ENCODE measurements at places on chromosomes 2 and 18.

- no peak for DNase-seq
Observed at GRCh38 chr18:39655341-39655740, 2089.7 kb upstream of the CELF4 start.

DNA sequence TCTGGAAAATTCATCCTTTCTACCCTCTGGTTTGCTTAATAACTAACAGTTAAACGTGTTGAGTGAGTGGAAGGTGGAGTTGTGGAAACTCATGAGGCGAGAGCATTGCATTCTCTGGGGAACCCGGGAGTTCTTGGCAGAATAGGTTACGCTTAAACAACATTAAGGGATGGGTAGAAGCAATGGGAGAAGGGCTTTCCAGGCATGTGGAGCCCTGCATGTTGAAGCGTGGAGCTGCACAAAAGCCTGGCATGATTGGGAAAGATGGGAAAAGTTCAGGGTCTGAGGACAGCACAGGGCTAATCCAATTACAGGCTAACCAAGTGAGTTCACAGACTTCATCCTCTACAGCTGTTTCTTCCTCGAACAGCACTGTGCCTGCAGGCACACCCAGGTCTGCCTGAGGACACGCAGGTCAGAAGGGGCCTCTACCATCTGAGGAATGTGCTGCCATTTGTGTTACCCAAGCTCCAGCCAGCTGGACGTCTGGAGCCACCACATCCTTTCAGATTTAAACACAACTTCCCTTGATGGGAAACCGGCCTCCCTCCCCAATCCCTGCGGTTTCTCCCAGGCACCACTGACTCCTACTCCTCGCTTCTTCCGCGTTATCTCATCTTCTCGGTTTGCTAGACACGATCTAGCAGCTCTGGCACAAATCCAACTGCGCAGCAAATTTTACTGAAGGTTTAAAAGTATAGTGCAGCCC, 164.2 kb downstream of the ANTXR1 start:
- no peak for DNase-seq

- no peak for DNase-seq
Observed at GRCh38 chr2:184037273-184037672, 561.1 kb upstream of the ZNF804A start.

DNA sequence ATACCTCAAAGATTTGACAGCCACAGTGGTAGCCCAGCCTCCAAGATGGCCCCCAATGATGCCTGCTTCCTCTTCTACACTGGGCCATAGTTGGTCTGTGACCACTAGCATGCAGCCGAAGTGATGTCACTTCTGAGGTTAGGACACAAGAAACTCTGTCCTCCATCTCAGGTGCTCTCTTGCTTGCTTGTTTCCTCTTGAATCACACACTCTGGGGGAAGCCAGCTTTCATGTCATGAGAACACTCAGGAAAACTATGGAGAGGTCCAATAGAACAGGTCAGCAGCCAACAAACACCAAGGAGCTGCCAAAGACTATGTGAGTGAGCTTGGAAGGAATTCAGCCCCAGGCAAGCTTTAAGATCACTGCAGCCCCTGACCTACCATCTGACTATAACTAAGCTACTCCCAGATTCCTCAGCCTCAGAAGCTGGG, 3.3 kb upstream of the ADAM17 start:
- no peak for DNase-seq

DNA sequence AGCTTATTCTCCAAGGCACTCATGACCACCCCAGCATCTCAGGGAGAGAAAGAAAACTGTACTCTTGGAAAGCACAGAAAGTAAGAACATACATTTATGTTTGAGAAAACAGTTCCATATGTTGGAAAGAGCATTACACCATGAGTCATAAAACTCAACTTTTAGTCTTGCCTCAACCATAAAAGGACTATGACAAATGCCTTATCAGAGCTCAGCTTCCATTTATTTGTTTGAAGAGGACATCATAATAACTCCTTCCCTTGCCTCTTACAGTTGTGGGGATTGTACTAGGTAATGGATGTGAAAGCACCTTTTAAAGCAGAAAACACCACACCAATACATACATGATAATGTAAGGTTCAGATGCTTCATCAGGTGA, 370.8 kb downstream of the LNPK start:
- no peak for DNase-seq

DNA sequence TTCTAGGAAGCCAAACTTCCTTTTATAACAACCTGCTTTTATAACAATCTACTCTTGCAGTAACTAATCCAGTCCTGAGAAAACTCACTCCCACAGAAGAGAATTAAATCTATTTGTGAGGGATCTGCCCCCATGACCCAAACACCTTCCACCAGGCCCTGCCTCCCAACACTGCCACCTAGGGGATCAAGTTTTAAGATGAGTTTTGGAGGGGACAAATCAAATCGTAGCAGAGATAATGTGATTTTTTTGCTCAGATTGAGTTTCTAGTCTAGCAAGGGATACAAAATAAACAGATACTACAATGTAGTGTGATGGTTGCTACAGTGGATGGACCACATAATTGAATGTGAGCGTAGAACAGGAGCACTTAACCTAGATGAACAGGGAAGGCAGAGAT, 52.2 kb downstream of the NCOA1 start:
- DNase-seq = peak; percentile 56

DNA sequence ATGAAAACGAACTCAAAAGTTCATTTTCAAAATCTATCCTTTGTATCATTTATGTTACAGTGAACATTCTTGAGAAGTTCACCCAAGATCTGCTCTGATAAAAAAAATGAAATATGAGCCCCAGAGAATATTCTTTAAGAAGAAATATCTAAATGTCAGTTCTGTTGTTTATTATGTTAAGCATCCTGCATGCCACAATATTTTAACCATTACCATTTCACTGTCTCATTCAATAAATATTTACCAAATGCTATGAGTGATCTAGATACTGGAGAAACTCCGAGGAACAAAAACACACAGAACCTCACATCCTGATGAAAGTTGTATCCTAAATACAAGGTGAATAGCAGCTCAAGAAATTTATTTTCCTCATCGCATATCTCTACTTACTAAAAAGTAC, 170.2 kb downstream of the ZNF385B start:
- no peak for DNase-seq

GRCh38 chr18:49725809-49726674, 87.3 kb downstream of the ACAA2 start:
- no peak for DNase-seq

- no peak for DNase-seq
Observed at GRCh38 chr18:11887328-11888128, 20.6 kb downstream of the MPPE1 start.

- DNase-seq = peak; percentile 88
Observed at GRCh38 chr2:88831792-88832248, 140.3 kb downstream of the RPIA start.

DNA sequence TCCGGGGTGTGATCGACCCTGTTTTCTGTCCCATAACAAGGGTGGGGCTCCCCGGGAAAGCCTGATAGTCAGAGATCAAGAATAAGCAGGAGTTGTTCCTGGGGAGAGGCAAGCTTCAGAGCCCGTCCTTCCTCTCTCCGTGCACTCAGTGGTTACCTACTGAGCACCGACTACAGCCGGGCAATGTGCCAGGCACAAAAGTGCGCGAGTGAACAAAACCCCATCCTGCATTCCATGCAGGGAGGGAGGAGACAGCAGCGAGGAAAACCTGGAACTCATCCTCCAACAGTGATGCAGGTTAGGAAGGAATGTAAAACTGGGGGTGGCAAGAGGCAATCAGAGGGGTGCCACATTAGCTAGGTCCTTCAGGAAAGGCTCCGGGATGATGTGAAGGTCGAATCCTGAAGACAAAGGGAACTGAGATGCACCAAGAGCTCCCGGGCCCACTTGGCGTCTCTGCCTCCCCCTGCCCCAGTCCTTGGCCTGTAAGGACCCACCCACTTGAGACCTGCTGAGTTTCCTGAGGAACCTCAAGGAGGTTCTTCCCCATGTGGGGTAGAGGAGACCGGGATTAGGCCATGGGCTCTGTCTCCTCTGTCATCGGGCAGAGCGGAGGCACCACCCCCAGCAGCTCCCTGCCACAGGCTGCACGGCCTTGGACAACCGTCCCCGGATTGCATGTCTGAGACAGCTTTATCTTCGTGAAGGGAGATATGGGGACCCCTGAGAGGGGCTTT, 198.2 kb downstream of the NDUFA10 start:
- no peak for DNase-seq

DNA sequence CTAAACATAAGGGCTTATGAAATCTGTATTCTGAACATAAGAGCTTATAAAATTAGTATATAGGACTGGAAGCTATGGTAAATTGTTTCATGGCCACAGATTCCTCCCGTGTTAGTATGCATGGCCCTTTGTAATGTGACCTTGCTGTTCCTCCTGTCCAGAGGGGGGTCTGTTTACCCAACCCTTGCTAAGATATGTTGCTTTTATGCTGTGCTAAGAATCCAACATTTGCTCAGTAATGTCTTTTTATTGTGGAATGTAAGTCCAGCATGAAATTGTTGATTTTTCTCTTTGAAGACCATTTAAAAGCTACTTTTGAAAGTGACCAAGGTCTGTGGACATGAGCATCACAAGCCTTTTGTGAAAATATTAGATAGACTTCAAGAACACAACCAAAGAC, 485.4 kb downstream of the PARD3B start:
- DNase-seq = no peak

- DNase-seq = no peak
Observed at GRCh38 chr2:183532514-183532913, 408.3 kb downstream of the NUP35 start.

DNA sequence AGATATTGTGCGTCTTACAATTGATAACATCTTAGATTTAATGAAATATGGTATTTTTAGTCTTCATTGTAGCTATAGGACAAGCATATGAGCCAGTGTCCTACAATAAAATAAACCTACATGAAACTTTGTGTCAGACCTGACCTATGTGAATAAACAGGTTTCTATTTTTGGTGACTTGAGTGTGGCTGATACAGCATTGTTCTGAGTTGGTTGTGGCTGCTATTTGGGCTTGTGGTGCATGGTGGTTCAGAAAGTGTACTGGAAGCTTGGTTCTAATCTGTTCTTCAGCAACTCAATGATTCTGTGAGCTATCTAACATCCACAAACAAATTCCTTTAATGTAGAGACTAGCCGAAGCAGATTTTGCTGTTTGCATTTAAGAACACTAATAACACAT, 64.9 kb upstream of the MAP2 start:
- DNase-seq = no peak

GRCh38 chr2:181810823-181811695, 80.5 kb upstream of the ITPRID2 start:
- no peak for DNase-seq

DNA sequence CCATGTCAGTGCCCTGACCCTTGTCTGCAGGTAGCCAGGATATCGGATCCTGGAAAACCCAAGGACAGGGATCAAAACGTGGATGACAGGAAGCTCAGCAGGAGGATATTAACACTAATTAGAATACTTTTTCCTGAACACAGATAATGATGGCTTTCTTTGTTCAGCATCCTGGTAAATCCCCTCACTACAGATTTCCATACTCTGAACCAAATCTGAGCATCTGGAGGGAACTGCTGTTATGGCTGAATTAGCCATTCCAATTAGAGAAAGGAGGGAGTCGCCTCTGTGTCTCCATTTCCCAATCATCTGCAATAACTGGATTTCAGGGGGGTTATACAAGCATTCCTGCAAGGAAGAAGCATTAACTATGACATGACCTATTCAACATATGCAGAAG, 24.4 kb downstream of the CXCR4 start:
- DNase-seq = no peak

GRCh38 chr2:641872-642815, 35.1 kb downstream of the TMEM18 start:
- DNase-seq = no peak

- DNase-seq = no peak
Observed at GRCh38 chr18:39796393-39796792, 2158.6 kb upstream of the PIK3C3 start.

GRCh38 chr18:48800466-48800865, 150.3 kb downstream of the SMAD7 start:
- DNase-seq = no peak

All from NAMALWA (cell line).